Effector memory CD8-positive, alpha-beta T cell (primary cell): ENCODE measurements at places on chromosomes 4 and X.

DNA sequence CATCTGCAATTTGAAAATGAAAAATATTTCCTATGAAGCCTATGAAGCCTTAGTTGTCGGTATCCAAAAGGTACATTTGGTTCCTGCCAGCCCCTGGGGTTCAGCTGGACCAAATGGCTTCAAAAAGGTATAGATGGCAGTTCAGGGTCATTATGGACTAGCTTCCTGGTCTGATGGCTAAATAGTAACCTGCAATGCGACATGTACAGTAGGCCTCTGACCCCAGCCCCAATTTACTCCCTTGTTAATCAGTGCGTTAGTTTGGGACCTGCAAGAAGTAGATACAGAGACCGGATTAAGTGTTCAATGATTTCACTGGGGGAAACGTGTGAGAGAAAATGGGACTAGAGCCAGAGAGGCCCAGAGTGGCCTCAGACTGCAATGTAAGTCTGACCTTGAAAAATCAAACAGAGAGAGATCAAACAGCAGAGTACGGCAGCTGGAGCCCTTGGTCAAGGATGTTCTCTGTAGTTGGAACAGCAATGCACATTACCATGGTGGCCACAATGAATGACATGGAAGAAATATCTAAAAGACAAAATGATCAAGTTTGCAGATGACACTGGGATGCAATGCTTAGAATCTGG is 115.0 kb upstream of the MBNL3 start:
- no peak for DNase-seq

GRCh38 chr4:34766935-34767334 is 1477.4 kb downstream of the ARAP2 start:
- DNase-seq: no peak

DNA sequence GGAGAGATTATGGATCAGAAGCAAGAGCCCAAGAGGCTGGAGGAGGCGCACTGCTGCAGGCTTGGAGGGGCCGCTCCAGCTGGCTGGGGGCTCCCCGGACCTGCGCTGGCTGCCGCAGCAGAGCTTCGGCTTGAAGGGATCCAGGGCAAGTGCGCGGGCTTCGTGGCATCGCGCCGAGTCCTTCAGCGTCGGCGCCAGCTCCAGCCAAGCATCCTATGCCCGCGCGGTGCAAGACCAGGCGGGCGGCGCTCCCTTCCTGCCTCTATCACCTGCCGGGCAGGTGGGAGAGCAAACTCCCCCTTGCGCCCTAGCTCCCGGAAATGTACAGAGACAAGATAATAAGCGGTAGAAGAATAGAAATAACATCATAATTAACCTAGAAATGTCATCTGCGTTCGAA is 10.5 kb upstream of the UCP1 start:
- DNase-seq: no peak

DNA sequence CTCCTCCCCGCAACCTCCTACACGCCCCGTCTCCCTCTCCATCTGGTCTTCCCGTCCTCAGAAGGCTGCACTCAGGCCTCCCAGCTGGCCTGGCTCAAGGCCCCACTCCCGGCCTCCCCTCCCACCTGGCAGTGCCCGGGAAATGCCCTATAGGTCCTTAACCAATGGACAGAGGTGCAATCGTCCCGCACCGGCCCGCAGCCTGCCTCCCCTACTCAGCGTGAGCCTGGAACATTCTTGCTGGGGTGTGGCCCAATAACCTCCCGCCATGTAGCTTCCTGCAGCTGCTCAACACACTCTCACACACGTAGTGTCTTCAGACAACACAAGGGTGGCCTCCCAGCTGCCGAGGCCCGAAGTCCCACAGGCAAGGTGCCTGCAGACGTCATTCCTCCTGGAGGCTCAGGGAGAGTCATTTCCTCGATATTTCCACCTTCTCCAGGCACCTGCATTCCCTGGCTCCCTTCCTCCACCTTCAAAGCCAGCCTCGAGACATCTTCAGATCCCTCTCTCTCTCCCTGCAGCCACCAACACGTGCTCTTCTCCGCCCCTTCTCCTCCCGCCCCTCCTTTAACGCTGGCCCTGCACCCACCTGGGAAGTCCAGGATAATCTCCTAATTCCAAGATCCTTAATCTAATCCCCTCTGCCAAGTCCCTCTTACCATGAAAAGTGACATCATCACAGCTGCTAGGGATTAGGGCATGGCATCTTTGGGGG is 56.2 kb downstream of the ADRA2C start:
- DNase-seq: no peak

DNA sequence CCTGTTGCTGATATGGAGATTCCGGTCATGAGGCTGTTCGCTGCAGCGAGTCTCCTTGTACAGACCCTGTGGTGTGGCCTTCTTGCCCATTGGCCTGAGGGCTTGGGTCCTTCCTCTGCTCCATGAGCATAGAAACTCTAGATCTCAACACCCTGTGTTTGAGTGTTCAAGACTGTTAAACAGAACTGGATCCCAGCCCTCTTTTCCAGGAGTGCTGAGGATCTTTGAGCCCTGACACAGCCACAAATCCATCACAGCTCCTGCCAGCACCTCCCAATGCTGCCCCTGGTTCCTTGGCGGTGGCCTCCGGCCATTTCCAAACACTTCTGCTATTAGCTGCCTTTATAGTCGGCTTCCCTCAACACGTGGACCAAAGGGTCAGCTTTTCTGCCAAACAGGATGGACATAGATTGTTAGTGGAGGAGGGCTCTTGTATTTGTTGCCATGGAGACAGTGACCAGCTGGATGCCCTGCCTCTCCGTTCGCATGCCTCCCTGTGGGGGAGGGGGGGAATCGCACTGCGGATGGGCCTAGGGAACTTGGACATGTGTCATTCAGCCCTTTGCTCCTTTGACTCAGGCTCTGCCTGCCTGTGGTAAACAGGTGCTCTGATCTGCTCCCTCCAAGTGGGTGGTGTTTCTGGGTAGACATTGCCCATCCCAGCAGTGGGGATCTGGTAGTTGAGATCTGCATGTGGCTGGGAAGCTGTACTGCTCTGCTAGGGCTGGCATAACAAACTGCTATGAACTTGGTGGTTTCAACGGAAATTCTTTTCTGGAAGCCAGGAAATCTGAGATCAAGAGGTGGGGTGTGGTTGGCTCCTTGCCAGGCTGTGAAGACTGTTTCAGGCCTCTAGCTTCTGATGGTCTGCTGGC is 6.9 kb upstream of the WDR1 start:
- no peak for DNase-seq

DNA sequence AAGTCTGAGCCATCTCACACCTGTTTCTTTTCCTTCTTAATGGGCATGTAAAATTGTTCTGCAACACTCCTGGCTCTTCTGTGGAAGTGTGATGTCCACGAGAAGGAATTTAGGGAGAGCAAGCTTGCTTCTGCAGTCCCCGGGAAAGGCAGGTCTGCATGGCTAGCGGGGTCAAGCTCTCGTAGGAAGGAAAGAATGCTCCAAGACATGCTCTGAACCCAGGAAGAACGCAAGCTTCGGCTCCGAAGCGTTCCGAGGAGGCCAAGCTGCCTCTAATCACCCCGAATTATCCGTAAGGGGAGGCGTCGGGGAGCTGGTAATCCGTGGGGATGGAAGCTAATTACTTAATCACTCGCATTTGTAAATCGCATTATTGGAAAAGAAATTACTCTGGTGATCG is 177.7 kb downstream of the CRLF2 start:
- DNase-seq: no peak

- peak; percentile 5 for DNase-seq
Measured at GRCh38 chr4:108168160-108168670, 517 bp downstream of the LEF1 start.

DNA sequence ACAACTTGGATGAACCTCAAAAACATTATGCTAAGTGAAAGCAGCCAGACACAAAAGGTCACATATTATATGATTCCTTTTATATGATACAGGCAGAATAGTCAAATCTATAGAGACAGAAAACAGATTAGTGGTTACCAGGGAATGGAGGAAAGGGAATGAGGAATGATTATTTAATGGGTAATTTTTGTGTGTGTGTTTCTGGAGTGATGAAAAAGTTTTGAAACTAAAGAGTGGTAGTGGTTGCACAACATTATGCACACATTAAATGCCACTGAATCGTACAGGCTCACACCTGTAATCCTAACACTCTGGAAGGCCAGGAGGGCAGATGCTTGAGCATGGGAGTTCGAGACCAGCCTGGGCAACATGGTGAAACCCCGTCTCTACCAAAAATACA is 19.6 kb upstream of the SOD3 start:
- DNase-seq: no peak

- no peak for DNase-seq
Measured at GRCh38 chr4:8195431-8195830, 3.7 kb upstream of the SH3TC1 start.

DNA sequence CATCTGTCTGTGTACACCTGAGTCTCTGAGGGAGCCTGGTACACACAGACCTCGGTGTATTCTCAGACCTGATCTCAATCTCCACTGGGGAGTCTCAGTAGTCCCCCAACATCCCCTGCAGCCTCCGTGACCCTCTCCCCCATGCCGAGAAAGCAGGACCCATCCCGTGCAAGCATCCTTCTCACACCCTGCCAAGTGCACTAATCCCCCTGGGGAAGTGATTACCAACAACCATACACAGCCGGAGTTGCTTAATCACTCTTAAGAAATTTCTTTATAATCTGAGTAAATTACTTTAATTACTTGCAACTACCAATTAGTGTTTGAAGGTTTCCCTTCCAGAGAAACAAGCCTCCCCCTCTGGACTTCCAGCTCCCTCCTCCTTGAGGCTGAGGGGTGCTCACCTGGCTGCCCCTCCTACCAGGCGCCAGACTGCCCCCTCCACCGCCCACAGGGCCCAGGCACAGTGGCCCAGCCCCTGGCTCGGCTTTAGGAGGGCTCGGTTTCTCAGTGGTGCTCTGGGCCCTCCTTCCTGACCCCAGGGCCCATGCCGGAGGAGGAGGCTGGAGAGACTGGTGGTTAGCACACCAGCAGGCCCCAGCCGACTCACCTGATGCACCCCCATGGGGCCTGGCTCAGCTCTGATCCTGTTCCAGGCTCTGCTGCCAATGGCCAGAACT is 43.8 kb downstream of the PJA1 start:
- DNase-seq: no peak

DNA sequence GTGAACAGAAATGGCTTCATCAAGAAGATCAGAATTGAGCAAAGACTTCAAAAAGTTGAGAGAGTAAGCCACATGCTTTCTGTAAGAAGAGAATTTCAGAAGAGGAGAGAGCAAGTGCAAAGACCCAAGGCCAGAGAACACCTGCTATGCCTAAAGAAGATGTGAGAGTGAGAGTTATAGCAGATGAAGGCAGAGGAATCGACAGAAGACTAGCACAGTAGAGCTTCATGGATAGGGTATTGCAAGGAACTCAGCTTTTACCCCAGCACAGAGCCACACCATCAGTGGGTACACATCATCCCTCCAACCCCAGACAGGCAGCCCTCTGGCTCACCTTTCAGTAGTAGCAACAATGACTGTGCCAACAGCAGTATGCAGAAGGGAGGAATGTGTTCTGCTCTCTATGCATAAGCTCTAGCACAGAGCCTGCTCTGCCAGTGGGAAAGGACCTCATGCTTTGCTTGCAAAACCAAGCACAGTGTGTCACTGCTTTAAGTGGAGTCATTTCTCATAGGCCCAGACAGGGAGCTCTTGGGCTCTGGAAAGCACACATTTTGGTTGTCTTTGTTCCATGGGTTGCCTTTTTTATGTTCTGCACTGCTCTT is 318.6 kb downstream of the NAF1 start:
- no peak for DNase-seq

DNA sequence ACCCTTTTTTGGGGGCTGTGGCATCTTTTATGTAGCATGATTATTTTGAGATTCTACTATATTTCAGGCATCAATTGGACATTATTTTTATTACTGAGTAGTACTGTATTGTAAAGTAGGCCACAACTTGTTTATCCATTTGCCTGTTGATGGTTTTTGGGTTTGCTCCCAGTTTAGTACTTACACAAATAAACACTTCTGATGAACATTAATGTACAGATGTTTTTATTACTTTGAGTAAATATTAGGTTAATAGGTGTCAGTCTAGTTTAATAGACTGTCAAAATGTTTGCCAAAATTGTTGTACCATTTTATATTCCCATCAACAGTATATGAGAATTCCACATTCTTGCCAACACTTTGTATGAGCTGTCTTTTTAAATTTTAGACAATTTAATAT is 214.9 kb upstream of the MAD2L1 start:
- DNase-seq: no peak

DNA sequence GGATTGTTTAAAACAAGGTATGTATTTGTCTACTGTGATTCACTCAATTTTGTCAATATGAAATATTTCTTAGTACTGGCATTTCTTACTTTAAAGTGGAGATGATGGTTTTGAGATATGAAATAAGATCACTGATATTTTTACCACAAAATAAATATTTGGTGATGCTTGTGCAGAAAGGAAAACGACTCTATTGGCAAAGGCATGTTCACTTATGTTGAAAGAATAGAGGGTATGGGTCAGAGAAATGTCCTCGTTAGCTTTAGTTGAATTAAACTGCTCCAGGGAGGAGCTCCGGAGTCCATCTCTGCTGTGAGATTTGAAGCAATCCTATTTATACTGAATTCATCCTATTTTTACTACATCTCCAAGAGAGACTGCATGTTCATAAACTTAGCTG is 84.2 kb downstream of the SH3BGRL start:
- DNase-seq: no peak
